A549 treated with AZD2906 at 1 μM for 4 hours (cell line): ENCODE measurements at places on chromosomes 13 and 19. TPM values are rescaled to one million over a fixed set of nuclear protein-coding genes. Genes with fewer than 3 reads are reported as not detected.

Gene CYP4F2
- total RNA-seq: 0.05 to 0.24 TPM (median 0.11 TPM) in 5 replicates

Gene RYR1
- total RNA-seq: 4.9 to 6.4 TPM (median 6.1 TPM) in 5 replicates

Gene DMAC2
- total RNA-seq: 102 to 129 TPM (median 110 TPM) in 5 replicates

Gene FGF21
- not detected in 5 replicates for total RNA-seq

Gene NANOS3
- total RNA-seq: 2.1 to 3.6 TPM (median 2.8 TPM) in 5 replicates

Gene MIA
- 0.21 to 0.54 TPM in 2 of 5 replicates, not detected in the others for total RNA-seq

Gene EGLN2
- total RNA-seq: 82.4 to 100 TPM (median 99.5 TPM) in 5 replicates

Gene BCL3
- 30.5 to 57.6 TPM (median 56.5 TPM) in 5 replicates for total RNA-seq

Gene ONECUT3
- total RNA-seq: 0.01 to 0.02 TPM (median 0.02 TPM) in 3 of 5 replicates, not detected in the others

Gene DAND5
- total RNA-seq: 0.06 to 0.09 TPM (median 0.07 TPM) in 3 of 5 replicates, not detected in the others

Gene ZSCAN4
- total RNA-seq: not detected in 5 replicates

Gene ATP4B
- not detected in 5 replicates for total RNA-seq

Gene B3GNT8
- 0.05 to 0.13 TPM (median 0.13 TPM) in 3 of 5 replicates, not detected in the others for total RNA-seq

Gene SBNO2
- 22.2 to 34.9 TPM (median 32.9 TPM) in 5 replicates for total RNA-seq

Gene PODNL1
- 0.65 to 1.6 TPM (median 1.4 TPM) in 5 replicates for total RNA-seq

Gene C2CD4C
- total RNA-seq: 0.35 to 0.70 TPM (median 0.53 TPM) in 5 replicates

Gene CEACAM16
- total RNA-seq: 0.03 to 0.13 TPM (median 0.11 TPM) in 5 replicates

Gene KL
- 0.02 to 0.06 TPM (median 0.03 TPM) in 5 replicates for total RNA-seq

Gene TMEM221
- 0.31 to 0.71 TPM (median 0.64 TPM) in 5 replicates for total RNA-seq

Gene CCDC122
- 2.2 to 3.2 TPM (median 2.9 TPM) in 5 replicates for total RNA-seq
